ENCODE measurements at places on chromosomes 7 and 10. TPM values are rescaled to one million over a fixed set of nuclear protein-coding genes. Genes with fewer than 3 reads are reported as not detected.

GRCh38 chr7:157520249-157520648 is 183.4 kb downstream of the DNAJB6 start:
- DNase-seq, result no peak

- no peak for DNase-seq
Observed at GRCh38 chr7:28065308-28065707, 115.3 kb downstream of the JAZF1 start.

- DNase-seq, result peak; percentile 35
Observed at GRCh38 chr7:37732253-37732652, 48.7 kb downstream of the GPR141 start.

DNA sequence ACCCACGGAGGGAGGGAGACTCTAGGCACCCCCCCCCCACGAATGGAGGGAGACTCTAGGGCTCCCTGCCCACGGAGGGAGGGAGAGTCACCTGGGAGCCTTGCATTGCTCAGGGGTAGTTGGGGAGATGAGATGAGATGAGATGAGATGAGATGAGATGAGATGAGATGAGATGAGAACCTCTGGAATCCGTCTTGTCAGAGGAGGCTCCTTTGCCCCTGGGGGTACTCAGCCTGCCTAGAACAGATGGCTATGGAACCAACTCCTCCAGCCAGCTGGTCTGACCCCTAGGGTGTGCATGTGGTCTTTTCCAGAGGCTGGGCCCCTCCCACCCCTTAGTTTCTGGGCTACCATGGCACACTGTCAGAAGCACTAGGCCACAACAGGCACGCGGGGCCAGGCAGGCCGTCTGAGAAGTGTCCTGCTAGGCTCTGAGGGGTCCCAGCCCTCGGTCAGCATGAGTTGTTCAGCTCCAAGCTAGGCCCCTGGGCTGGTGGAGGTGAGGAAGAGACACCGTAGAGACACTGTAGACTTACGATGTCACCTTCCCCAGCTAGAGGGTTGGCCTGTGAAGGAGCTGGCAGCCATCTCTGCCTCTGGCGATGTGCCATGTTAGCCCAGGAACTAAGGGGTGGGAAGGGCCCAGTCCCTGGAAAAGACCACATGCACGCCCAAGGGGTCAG is 8.8 kb downstream of the TSPAN15 start:
- DNase-seq, result no peak

GRCh38 chr7:36379831-36380504 is 9.7 kb upstream of the ANLN start:
- DNase-seq, result no peak

- DNase-seq, result no peak
Observed at GRCh38 chr10:55146032-55146431, 345.0 kb upstream of the PCDH15 start.

DNA sequence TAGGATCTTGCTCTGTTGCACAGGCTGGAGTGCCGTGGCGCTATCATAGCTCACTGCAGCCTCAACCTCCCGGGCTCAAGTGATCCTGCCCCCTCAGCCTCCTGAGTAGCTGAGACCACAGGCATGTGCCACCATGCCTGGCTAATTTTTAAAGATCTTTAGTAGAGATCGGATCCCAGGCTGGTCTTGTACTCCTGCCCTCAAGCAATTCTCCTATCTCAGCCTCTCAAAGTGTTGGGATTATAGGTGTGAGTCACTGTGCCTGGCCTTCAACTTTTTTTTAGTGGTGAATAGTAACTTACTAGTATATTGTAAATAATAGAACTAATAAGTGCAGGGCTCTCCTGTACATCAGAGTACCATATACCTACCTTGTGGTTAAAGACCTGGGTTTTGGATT is 52.1 kb upstream of the LMTK2 start:
- no peak for DNase-seq

Gene CLRN3
- total RNA-seq, result not detected

Gene IFIT1B
- total RNA-seq, result not detected

Gene MARVELD1
- total RNA-seq, result 4.4 TPM

Gene CALD1
- 25.9 TPM for total RNA-seq

Gene CTAGE4
- total RNA-seq, result not detected
